ENCODE measurements at places on chromosomes 2 and 18.
A peak's percentile ranks its signal among the peaks of the same experiment; 100 is the strongest.

GRCh38 chr2:175187378-175187777, 5.9 kb upstream of the ATP5MC3 start:
- DNase-seq, result no peak

DNA sequence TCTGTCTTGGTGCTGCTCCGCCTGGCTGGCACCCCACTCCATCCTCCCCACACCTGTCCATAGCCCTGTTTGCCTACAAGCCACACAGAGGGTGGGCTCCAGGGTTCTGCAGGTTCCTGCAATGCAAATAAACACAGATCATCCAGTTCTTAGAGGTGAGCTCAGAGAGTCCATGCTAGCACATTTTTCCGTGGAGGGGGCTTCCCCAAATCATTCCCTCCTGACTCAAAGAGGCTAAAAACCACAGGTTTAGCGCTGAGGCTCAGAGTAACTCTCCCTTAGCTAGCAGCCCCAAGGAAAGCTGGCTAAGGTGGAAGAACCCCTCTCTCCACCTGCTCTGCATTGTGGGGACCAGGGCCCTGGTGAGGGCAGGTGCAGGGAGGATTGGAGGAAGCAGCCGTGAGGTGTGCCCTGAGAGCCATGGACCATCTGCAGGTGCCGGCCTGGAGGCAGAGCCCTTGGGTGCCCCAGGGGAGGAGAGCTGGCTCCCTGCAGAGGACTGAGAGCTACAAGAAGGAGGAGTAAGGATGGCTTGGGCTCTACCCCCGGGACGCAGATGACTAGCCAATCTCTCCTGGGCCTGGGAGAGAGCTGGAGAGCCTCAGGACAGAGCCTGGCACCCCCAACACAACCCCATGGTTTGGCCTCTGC, 23.8 kb upstream of the TEX44 start:
- DNase-seq, result no peak

DNA sequence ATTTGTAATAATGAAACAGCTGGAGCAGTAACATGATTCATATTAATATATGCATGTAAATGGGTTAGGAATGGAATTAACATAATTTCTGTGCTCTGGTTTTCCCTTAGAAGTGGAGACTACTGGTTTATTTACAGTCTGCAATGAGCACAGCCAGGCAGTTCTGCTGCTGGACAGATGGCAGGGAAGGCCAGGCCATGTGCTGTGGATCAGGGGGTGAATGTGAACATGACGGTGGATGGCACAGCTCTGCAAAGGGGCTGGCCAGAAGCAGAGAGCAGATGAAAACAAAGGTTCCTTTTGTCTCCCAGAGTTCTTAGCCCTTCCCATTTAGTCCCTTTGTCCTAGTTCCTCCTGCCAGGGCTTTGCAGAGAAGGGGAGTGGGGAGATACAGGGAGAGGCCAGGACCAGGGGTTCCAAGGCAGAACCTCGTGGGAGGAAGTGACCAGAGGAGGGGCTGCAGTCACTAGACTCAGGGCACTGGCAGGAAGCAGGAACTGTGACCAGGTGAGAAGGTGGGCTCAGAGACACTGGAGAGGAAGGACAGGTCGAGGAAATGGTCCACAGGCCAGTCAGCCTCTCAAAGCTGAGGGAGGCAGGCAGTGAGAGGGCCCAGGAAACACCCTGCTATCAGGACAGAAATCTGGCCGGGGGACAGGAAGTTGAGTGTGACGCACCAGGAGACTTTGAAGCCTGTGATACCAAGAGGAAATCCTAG, 112.9 kb upstream of the ATP8B1 start:
- DNase-seq, result peak; percentile 19

DNA sequence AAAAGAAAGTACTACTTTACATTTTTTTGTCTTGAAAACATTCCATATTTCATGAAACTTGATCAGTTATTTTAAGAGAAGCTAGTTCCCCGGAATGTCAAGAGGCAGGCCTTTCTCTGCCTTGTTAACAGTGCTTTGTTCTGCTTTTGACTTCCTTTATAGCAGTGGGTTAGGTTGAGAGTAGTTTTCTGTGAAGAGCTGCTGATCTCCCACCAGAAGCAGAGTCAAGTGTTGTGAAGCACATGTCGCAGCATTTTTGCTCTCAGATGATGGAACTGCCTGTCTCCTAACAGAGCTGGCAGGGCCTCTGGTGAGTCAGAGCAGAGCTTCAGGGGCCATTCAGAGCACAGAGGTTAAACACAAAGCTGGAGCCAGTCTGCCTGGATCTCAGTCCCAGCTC, 871.8 kb downstream of the SLC4A3 start:
- DNase-seq, result peak; percentile 18

DNA sequence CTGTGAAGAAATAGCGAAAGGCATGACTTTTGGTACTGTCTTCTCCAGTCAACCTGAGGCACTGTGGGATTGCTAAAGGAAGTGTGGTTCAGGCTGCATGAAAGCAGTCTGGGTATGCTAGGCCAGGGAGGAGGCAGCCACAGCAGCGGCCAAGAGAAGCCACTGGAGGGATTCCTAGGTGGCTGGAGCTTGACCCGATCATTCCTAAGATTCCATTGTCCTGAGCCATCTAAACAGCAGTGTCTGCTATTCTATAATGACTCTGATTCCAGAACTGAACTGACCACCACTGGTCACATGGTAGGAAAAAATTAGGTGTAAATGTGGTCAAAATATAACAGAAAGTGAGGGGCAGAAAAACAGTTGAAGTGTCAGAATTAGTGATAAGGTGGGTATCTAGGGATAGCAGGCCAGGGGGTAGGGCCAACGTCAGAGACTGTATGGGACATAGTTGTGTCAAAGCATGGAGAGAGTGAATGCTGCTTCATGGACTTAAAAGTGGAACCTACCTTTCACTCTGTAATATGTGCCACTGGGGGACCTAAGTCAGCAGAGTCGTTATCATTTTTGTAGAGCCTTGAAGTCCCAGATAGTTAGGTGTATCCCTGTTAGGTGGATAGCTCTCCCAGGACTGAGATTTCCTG, 204.6 kb downstream of the CTNNA2 start:
- no peak for DNase-seq

GRCh38 chr2:36441816-36442215, 86.2 kb downstream of the CRIM1 start:
- DNase-seq, result no peak

- no peak for DNase-seq
These were observed 58.6 kb downstream of the GRB14 start for GRCh38 chr2:164562666-164563065.

DNA sequence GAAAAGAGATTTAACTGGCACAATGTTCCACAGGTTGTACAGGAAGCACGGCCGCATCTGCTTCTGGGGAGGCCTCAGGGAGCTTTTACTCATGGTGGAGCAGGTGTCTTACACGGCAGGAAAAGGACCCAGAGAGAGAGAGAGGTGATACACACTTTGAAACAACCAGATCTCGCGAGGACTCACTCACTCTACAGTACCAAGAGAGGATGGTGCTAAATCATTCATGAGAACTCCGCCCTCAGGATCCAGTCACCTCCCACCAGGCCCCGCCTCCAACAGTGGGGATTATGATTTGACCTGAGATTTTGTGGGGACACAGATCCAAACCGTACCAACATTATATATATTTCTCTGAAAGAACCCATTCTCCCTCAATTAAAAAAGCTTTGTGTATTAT, 79.7 kb upstream of the DOCK10 start:
- no peak for DNase-seq

- DNase-seq, result no peak
These were observed 1.9 kb upstream of the PROM2 start for GRCh38 chr2:95272299-95272751.

GRCh38 chr2:32805104-32806095, 141.4 kb upstream of the LTBP1 start:
- DNase-seq, result no peak

DNA sequence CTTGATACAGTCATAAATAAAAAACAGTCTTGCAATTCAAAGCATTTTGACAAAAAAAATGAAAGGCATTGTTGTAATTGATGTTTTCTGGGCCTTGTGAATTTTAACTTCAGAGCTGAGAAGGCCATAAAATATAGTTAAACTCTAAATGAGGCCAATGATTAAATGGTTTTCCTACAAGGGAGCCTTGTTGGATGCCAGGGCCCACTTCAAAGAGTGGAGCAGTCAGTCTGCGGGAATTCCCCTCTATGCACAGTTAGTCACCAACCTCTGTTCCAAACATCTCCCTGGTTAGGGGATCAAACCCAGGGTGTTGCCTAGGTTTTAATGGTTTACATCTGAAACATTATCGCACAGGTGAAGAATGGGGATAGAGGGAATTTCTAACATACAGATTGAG, 143.4 kb downstream of the NCKAP5 start:
- no peak for DNase-seq

GRCh38 chr2:78978340-78978739, 47.2 kb upstream of the REG3G start:
- DNase-seq, result no peak

GRCh38 chr18:50126471-50126870, 68.5 kb downstream of the MYO5B start:
- DNase-seq, result no peak

DNA sequence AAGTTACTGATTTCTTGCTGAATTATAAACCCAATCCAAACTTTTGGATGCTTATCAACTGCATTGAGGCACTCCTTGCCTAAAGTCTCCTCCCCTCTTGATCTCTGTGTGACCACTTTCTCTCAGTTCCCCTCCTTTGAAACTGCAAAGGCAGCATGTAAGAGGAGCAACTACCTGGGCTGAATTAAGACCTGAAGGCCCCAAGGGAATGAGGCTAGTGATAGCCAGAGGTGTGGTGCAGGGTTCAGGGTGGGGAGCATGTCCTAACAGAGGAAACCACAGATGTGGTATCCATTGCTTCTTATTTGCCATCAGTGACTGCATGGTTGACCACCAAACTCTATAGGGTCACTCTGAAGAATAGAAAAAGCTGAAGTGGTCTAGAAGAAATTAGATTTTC, 557.9 kb downstream of the TNS1 start:
- DNase-seq, result no peak

DNA sequence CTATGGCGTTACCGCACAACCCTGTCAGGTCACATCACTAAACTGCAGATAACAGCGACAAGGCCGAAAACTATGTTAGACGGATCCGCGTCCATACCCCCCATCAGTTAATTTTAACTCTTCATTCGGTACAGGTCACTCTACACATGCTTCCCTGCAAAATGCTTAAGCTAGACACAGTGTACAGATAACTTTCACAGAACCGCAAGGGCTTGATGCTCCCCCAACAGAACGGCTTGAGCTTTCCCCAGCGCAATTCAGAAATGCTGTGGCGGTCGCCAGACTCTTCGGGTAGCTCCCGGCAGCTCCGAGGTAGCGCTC, 283 bp upstream of the RBBP8 start:
- no peak for DNase-seq

GRCh38 chr2:65055422-65056214, 598 bp upstream of the CEP68 start:
- peak; percentile 44 for DNase-seq

Measured in hindlimb muscle (tissue), 1 donor.